ENCODE measurements at places on chromosomes 7 and 10.

GRCh38 chr10:77457266-77457665 lies 180.3 kb downstream of the KCNMA1 start:
- no peak for DNase-seq

DNA sequence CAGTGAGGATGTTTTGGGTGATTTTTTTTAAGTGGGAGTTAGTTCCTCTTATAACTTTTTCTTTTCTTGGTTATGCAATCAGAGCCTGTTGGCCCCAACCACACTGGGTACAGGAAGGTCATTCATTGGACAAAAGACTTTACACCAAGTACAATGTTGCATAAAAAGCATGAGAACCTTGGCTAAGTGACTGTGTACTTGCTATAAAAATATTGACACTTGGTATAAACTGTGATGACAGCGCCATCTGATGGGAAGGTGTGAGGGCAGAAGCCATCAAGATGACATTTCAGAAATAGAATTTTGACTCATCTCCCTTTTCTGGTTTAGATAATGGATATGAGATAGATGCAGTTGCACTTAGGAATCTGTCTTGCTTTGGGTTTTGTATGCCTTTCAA lies 126.4 kb upstream of the CCDC6 start:
- no peak for DNase-seq

- no peak for DNase-seq
Observed at GRCh38 chr7:140611641-140612040, 29.0 kb downstream of the DENND2A start.

GRCh38 chr7:72540106-72540611 lies 128.0 kb upstream of the CALN1 start:
- DNase-seq = no peak

GRCh38 chr7:134129856-134130523 lies 2.9 kb downstream of the LRGUK start:
- DNase-seq = no peak

DNA sequence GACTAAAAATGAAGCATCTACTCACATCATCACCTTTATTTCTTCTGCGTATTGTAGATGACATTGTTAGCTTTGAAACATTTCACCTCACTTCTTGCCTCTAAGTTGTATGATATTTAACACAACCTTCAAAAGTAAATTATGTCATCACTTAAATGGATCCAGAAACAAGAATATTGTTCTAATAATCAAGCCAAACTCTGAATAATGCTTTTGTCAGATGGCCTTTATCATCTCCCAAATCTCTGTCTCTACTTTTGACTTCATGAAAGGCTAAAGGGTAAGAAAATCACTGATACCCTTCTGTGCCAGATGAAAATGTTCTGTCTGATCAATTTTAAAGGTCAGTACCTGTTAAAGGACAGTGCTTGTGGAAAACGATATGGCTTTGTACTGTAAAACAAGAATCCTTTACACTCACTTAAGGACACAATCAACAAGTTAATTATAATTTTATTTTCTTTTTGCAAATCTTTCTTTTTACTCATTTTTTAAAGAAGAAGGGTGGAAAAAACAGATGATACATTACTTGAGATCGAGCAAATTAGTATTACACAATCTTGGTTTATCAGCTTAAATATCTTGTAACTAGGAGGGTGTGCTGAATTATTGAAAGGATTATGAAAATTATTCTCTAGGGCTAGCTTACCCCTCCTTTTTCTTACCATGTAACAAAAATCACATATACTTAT lies 309.4 kb upstream of the IGFBP3 start:
- DNase-seq = no peak

GRCh38 chr7:55484834-55485233 lies 87.5 kb downstream of the VOPP1 start:
- DNase-seq = no peak

- no peak for DNase-seq
Observed at GRCh38 chr10:71766717-71767419, 6.5 kb downstream of the VSIR start.

- no peak for DNase-seq
Observed at GRCh38 chr7:50272808-50273207, 31.7 kb upstream of the IKZF1 start.

DNA sequence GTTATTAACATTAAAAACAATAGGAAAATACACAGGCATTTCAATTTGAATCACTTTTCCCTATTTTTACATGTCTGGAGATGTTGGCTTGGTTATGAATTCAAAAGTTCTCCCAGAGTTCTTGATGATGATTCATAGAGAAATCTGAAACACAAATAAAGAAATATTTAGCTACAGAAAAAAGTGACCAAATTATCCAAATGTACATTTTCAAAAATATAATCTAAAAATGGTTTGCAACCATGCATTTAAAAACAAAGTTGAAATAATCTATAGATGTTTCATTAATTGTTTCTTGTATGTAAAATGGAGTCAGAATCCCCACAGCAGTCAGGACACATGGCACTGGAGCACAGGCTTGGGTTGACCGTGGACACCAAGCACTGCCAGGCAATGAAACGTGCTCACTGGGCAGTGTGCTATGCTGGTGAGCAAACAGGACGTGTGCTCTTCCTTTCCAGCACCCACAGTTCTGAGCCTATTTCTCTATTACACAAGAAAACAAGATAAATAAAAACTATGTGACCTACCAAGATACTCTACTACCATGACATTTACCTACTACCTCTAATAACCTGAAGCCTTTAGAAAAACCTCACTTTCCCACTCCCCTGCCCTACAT lies 44.1 kb upstream of the PTPRN2 start:
- DNase-seq = no peak

DNA sequence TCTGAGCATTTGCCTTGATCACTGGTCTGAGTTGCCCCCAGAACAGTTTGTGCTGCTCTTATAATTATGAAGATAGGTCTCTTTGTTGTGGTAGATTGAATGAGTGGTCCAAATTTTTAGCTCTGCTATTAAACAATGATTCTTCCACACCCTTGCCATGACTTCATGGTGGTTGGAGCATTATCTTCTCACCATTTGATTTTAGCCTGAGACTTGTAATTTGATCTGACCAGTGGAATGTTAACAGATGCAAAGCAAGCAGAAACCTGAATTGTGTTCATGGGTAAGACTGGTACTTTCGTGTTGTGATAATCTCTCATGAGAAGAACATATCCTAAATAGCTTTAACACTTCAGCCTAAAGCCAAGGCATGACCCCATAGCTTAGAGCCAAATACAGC lies 139.1 kb downstream of the TFPI2 start:
- DNase-seq = no peak

DNA sequence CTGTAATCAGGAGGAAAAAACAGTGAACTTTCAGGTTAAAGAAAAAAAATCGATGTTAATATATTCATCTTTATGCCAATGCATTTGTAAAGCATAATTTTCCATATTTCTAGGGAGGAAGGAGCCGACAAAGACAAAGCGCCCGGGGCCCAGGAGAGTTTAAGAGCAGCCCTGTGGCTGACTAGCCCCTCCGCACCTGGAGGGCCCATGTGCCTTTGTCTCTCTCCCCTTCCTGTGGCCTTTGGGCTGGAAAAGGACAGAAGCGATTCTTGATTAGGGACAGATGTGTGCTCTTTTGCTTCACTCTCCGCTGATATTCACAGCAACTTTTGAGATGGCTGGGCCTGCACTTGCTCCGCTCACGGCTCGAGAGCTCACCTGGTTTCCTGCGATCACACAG lies 23.1 kb downstream of the DDC start:
- DNase-seq = no peak

DNA sequence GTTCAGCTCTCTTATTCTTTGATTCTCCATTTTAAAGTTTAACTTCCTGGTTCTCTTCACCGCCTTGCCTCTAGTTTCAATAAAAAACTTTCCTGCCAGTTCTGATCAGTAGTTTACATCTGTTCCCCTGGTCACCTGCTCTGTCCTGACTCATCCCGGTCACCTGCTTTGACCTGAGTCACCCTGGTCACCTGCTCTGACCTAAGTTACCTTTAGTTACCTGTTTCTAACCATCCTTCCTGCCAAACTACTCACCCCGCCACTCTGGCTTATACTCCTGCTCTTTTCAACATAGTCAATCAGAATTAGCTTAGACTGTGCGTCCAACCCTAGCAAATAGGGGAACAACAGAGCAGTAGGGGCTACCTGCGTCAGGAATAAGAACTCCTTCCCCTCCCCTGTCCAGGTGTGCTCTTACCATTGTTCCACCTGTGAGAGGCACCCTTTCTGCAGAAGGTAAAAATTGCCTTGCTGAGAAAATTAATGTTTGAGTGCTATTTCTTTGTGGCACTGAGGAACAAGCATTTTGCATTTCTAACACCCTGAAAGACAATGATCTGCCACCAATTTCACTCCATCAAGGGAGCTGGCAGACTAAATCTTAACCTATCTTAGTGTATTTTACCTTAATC lies 263.6 kb downstream of the DOCK4 start:
- DNase-seq = no peak

- no peak for DNase-seq
Observed at GRCh38 chr7:50156706-50157105, 63.7 kb upstream of the ZPBP start.

GRCh38 chr7:156073366-156074052 lies 261.2 kb upstream of the SHH start:
- no peak for DNase-seq

DNA sequence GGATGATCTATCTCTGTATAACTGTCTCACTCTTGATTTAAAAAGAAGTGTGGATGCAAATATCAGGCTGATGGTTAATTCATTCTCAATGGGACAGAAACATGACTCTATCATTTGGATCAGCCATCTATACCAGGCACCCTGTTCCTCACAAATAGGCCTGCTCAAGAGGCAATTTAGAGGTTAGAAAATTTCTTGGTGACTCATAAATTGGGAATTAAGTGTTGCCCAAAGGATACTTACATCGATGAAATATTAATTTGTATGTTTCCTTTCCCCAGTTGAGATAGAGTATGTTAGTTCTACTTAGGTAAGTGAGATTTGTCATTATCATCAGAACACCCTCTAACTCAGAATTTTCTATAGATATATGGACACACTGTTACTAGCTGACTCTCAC lies 57.7 kb downstream of the PRSS58 start:
- DNase-seq = no peak

- DNase-seq = no peak
Observed at GRCh38 chr7:109343678-109344077, 774.0 kb downstream of the DNAJB9 start.

DNA sequence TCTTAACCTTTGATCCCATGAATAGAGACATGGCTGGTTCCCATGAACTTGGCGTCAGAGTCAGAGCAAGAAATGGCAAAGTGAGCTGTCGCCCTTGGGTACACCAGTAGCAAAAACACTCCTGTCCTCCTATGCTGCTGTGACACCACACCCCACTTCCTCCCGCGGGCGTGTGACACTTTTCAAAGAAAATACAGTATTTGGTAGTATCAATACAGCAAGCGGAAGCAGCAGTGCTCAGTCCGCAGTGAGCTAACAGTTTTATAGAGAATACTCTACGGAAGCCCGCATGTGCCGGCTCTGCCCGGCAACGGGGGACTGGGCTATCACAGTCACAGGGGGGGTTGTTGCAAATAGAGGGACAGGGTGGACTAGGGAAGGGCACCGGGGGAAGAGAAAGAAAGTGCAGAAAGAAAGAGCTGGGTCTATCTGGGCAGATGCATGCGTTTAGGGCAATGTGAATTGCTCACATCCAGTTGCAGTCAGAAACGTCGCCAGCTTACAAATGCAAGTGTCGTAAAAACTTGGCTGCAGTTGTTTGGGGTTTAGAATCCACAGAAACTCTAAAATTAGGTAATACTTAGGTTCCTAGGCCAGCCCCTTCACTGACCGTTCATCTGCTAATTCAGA lies 49.8 kb downstream of the PRKCQ start:
- DNase-seq = peak; percentile 86

- DNase-seq = no peak
Observed at GRCh38 chr7:134406431-134406830, 52.5 kb downstream of the AKR1B1 start.

GRCh38 chr7:70455925-70456324 lies 676.0 kb upstream of the GALNT17 start:
- no peak for DNase-seq

GRCh38 chr10:27820637-27821036 lies 75.0 kb upstream of the MKX start:
- DNase-seq = no peak

GRCh38 chr10:74728225-74728624 lies 98.2 kb upstream of the KAT6B start:
- no peak for DNase-seq

DNA sequence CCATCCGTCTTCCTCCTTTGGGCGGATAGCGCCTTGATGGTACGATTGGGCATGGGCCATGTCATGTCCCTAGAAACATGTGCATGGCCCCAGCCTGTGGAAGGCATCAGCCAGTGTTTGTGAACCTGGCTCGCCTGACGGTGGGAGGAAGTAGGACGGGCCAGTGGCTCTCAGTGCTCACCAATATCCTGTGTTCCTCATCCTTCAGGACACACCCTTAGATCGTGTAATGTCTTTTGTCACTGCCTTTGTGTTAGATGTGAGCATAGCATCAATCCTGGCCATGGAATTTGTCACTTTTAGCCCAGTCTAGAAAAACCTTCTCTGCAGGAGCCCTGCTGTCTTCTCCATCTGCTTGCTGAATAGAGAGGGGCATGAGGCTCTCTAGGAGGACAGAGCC lies 77.6 kb downstream of the PFKFB3 start:
- DNase-seq = no peak

DNA sequence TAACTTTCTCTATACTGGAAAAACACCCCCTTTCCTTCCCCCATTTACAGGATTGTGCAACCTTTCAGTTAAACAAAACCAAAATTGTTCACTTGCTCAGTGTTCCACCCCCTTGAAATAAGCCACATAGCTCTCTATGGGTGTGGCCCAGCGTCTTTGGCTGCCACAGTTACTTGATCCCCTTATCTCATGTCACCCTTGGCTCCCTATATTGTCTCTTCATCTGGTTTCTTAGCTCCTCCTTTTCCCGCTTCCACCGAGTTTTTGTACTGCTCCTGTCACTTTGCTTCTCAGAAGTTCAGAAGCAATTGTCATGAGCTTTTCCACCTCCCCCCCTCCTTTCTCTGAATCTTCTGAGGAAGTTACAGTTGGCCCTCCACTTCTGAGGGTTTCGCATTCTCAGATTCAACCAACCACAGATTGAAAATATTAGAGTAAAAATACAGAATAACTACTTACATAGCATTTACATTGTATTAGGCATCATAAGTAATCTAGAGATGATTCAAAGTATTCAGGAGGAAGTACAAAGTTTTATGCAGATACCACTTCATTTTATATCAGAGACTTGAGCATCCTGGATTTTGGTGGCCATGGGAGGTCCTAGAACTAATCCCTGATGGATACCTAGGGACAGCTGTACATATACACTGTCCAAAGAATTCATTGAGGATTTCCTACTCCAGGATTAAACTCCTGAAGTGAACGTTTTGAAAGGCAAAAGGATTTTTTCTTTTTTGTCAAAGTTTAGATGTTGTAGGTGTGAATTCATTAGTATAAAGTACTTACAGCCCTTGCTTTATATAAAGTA lies 60.4 kb downstream of the ADD3 start:
- peak; percentile 40 for DNase-seq

DNA sequence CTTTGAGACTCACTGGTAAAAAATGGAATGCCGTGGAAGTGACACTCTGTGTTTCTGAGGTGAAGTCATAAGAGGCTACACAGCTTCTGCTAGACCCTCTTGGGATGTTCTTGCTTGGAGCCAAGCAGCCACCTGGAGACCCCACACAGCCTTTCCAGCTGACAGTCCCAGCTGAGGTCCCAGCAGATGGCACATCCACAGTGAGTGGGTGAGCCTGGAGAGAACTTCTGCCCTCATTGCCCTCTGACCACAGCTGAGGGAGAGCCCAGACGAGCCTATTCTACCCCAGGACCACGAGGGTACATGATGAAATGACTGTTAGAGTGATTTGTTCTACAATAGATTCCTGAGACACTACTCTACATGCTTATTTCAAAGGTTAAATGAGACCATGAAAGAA lies 44.3 kb downstream of the CXCL12 start:
- no peak for DNase-seq

GRCh38 chr7:74454925-74455288 lies 1.2 kb downstream of the GTF2IRD1 start:
- no peak for DNase-seq

Data from T-cell (primary cell).